Stimulated activated CD4-positive, alpha-beta T cell treated with anti-CD3 and anti-CD28 coated beads, Interleukin-12 subunit alpha, Interleukin-12 subunit beta, amount 100 ng/mL, for 48 hours (primary cell): ENCODE measurements at places on chromosomes 12 and 14.

DNA sequence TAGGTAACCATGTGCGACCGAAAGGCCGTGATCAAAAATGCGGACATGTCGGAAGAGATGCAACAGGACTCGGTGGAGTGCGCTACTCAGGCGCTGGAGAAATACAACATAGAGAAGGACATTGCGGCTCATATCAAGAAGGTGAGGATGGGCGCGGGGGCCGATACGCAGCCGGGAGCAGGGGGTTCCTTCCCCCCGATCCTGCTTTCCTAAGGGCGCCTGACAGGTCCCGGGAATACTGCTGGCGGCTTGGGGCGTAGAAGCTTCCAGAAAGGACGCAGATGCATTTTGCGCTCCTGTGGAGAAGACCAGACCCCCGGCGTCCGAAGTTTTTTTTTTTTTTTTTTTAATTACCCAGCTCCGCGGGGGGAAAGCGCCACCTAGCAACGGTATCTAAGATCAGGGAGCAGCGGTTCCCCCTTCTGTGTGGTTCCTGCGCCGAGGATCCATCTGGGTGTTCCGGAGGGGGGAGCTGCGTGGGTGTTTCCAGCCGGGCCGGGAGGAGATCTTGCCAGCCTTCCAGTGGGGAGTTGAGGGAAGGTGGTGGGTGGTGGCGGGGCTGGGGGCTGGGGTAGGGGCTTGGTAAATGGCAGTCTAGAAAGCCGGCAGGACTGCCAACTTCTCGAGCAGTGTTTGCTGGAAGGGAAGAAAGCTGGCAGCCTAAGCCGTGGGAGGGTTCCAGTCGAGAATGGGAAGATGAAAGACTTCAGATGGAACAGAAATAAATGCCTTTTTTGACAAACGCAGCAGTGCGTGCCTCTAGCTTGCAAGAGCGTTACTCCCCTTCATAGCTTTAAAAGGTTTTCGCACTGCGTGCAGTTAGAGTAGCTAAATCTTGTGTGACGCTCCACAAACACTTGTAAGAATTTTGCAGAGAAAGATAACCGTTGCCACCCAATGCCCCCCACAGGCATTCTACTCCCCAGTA, 764 bp downstream of the DYNLL1 start:
- DNase-seq = peak; percentile 11

DNA sequence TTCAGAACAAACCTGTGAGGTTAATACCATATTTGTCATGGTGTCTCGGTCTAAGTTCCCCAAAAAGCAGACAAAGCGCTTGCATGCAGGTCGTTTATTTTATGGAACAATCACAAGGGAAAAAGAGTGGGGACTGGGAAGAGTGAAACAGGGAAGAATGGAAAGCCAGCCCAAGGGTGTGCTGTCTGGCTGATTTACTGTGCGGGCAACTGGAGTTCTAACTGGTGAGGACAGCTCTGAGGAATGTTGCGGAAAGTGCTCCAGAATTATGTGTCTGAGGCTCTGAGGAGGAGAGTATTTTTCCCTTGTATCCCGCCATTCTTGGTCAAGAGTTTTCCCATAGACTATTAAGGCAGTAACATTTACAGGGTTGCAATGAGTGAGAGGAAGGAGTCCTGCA, 465.4 kb downstream of the RMST start:
- DNase-seq = no peak

DNA sequence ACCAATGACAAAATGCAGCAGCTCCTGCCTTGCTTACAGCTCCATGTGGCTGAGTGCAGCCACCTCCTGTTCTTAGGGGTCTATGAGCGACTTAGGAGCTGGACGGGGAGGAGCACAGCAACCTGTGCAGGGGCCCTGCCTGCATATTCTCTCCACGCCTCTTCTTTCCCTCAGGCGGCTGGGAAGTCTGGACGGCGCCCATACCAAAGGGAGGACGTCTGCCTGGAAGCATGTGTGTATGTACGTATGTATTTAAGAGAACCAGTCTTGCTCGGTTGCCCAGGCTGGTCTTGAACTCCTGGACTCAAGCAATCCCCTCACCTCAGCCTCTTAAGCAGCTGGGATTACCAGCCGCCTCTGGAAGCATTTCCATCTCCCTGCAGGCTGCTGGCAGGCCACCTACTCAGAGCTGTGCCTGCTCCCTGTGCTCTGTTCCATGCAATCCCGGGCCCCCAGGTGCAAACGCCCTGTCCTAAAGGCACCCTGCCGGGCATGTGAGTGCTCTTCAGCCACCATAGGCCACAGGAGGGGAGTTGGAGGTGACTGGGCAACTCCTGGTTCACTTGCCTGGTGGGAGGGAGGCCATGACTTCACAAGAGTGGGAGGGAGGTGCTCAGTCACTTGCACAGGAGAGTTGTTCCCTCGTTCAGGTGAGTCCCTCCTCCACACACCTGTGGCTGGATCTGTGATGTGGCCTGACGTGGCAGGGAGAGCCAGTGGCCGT, 44.3 kb downstream of the KCNA5 start:
- no peak for DNase-seq

- no peak for DNase-seq
These were observed 16.3 kb downstream of the ASPG start for GRCh38 chr14:104101651-104102281.

GRCh38 chr14:92121207-92121669, 268 bp downstream of the NDUFB1 start:
- DNase-seq = no peak
